Suppressor macrophage treated with lipopolysaccharide for 4 hours (primary cell): ENCODE measurements at places on chromosomes 1 and 21.

- DNase-seq = no peak
Observed at GRCh38 chr1:214247501-214248041, 33.4 kb upstream of the SMYD2 start.

- DNase-seq = no peak
Observed at GRCh38 chr1:6495041-6495441, 3.6 kb upstream of the PLEKHG5 start.

DNA sequence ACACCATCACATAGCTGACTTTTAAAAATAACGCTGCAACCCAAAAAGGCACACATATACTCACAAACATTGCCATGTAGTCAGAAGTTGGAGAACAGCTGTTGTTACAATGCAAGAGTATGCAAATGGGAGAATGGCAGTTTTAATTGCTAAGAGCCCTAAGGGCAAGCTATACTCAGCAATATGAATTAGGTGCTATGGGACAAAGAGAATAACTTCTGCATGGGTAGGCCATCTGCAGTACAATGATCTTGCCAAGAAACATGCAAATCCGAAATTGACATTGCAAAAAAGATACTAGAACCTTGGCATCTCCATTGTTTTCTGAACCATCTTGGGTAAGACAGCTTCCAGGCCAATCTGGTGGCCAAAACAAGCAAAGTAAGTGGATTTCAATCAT lies 697.8 kb downstream of the LRRIQ3 start:
- DNase-seq = no peak

GRCh38 chr21:17343055-17343454 lies 169.8 kb upstream of the CXADR start:
- DNase-seq = peak; percentile 1

GRCh38 chr1:75615613-75616435 lies 4.9 kb upstream of the SLC44A5 start:
- DNase-seq = no peak

- DNase-seq = no peak
Observed at GRCh38 chr1:160410406-160411005, 10.1 kb downstream of the VANGL2 start.

DNA sequence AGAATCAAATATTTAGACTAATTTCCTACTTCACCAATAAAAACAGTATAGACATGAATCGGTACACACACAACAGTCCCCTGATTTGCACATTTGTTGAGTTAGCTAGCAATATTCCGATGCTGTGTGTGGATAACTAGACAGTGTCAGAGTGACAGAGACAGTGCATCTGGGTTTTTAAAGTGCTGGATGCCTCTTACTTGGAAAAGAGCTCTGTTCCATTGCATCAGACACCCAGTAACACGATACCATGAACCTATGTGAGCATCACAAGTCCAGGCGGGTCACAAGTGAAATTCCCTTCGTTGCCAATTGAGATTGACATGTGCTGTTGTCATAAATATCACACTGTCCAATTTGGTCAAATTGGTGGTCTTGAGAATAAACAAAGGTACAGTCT lies 82.0 kb upstream of the ESRRG start:
- no peak for DNase-seq

- peak; percentile 42 for DNase-seq
Observed at GRCh38 chr1:48203287-48203900, 19.1 kb upstream of the SLC5A9 start.

- no peak for DNase-seq
Observed at GRCh38 chr1:68329096-68329835, 96.9 kb upstream of the WLS start.

- DNase-seq = no peak
Observed at GRCh38 chr1:215001419-215002021, 81.0 kb upstream of the KCNK2 start.

- DNase-seq = no peak
Observed at GRCh38 chr1:85569122-85569521, 11.4 kb upstream of the CCN1 start.

GRCh38 chr1:203031467-203031866 lies 5.2 kb downstream of the PPFIA4 start:
- no peak for DNase-seq

GRCh38 chr1:21255284-21255942 lies 34.9 kb downstream of the ECE1 start:
- peak; percentile 95 for DNase-seq

GRCh38 chr1:16440131-16440469 lies 424 bp upstream of the NECAP2 start:
- DNase-seq = peak; percentile 19

GRCh38 chr21:39144191-39144590 lies 39.1 kb downstream of the PSMG1 start:
- no peak for DNase-seq

DNA sequence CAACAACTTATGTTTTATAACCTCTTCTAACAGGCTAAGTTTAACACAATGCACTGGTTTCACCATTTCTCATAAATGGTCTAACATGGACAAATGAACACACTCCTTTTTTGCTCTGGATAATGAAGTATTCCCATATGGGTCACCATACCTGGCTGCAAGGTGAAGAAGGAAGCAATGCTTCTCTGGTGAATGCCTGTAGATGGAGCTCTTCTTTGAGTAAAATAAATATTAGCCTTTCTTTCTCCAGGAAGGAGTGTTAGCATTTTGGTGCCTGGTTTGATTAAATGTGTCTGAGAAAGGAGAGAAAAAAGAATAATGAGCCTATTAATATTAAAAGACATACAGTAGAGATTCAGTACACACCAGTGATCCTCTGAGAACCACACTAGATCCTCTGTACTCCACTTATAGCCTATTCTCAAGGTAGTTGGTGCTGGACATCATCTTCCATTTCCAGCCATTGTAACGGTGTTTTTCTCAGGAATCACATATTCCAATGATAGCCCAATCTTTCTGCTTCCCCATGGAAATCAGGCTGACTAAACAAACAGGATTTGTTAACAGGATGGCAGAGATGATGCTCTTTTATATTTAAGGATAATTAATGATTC lies 17.6 kb downstream of the MTFR1L start:
- DNase-seq = no peak

- DNase-seq = peak; percentile 72
Observed at GRCh38 chr1:64246294-64246917, 43.0 kb downstream of the UBE2U start.

DNA sequence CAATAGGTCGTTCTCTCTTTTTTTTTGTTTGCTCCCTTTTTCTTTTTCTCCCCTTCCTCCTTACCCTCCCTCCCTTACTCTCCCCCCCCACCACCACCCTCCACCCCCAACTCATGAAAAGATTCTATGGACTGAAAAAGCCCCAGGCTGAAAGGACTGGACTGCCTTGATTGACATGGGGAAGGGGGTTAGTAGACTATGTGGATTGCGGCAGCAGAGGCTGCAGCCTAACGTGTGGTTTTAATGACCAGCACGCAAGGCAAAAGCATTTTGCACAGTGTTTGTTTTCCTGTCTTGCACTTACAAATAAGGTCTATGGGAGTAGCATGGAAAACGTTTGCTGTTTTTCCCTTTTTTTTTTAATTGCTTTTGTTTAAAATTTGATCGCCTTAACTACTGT lies 5.5 kb downstream of the ZBTB18 start:
- no peak for DNase-seq

- no peak for DNase-seq
Observed at GRCh38 chr1:56081173-56081572, 498.2 kb downstream of the PLPP3 start.

- no peak for DNase-seq
Observed at GRCh38 chr1:188825471-188825870, 1652.2 kb downstream of the BRINP3 start.

- no peak for DNase-seq
Observed at GRCh38 chr1:10494418-10494753, 19.6 kb downstream of the PEX14 start.

GRCh38 chr1:37718901-37719571 lies 26.7 kb downstream of the CDCA8 start:
- DNase-seq = no peak

DNA sequence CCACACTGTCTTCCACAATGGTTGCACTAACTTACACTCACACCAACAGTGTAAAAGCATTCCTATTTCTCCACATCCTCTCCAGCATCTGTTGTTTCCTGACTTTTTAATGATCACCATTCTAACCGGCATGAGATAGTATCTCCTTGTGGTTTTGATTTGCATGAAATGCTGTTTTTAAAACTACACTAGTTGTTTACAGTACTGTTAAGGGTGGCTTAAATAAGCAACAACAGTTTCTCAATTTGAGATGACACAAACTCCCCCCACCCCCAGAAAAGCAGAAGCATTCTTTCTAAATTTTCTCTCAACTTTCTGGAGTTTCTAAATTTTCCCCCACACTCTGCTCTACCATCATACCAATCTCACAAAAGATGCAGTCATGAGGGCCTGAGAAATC lies 7.1 kb upstream of the SLAMF7 start:
- DNase-seq = peak; percentile 93

- peak; percentile 65 for DNase-seq
Observed at GRCh38 chr1:54121482-54122134, 31.2 kb downstream of the CDCP2 start.

DNA sequence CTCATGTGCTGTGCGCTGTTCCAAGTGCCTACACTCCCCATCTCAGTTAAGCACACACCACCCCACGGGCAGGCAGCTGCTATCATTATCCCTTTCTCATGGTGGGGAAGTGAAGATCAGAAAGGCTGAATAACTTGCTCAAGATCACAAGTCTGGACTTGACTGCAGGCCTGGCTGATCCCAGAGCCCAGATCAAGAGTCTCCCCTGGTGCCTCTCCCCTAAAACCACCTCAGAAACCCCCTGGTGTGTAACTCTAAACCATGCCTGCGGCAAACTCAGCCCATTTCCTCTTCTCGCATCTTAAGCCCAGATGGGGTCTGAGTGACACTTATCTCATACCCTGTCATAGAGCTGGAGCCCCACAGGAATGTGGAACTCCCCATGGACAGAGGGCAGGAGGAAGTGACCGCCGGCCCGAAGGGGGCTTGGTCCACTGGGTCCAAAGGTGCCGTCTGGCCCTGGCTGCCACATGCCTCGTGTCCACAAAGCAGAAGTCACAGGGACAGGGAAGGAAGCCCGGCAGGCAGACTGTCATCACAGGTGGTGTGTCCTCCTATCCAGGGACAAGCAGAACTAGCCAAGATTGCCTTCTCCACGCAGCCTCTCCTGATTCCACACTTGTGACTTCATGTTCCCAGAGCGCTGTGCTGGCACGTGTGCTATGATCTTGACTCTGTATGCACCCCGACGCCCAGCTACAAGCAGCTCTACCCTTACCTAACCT lies 92.1 kb downstream of the SYF2 start:
- peak; percentile 83 for DNase-seq

- no peak for DNase-seq
Observed at GRCh38 chr1:11501491-11501897, 22.5 kb downstream of the DISP3 start.

GRCh38 chr1:114257554-114257953 lies 103.9 kb upstream of the SYT6 start:
- no peak for DNase-seq

DNA sequence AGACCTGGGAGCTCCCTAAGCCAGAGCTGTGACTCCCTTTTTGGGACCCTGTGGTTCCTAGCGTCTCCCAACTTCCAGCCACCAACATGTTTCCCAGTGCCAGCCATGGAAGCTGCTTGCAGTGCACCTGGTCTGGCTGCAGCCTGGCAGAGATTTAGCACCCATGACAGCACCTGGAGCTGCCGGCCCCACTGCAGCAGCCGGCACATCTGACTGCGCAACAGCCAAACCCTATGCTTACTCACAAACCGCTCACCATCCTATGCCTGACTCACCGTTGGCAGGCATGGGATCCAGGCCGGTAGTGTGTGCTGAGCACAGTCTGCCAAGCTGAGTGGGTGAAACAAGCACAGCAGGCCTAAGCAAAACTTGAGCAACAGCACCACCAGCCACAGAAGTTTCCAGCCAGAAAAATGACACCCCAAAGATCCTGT lies 435.9 kb upstream of the PRMT6 start:
- no peak for DNase-seq
